ENCODE measurements at places on chromosomes 4 and X.

GRCh38 chr4:63607169-63607872, 801.9 kb downstream of the TECRL start:
- no peak for DNase-seq

- DNase-seq, result no peak
Measured at GRCh38 chr4:168605411-168605810, 108.6 kb downstream of the PALLD start.

DNA sequence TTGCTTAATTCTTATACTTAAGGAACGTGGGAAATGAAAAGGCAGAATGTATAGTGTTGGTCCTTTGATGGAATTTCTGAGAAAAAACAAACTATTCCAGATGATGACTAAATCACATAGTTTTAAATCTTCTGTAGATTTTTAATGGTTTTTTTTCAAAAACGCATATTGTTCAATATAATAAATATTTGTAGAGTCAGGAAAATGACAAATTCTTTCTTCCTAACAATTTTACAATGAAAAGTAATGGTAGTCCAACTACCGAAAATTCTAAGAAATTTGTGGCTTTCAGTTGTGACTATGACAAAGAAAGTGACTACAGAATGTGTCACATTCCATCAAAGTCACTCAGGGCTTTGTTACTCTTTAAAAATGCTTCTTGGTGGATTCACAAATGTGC, 164.8 kb upstream of the PITX2 start:
- no peak for DNase-seq

DNA sequence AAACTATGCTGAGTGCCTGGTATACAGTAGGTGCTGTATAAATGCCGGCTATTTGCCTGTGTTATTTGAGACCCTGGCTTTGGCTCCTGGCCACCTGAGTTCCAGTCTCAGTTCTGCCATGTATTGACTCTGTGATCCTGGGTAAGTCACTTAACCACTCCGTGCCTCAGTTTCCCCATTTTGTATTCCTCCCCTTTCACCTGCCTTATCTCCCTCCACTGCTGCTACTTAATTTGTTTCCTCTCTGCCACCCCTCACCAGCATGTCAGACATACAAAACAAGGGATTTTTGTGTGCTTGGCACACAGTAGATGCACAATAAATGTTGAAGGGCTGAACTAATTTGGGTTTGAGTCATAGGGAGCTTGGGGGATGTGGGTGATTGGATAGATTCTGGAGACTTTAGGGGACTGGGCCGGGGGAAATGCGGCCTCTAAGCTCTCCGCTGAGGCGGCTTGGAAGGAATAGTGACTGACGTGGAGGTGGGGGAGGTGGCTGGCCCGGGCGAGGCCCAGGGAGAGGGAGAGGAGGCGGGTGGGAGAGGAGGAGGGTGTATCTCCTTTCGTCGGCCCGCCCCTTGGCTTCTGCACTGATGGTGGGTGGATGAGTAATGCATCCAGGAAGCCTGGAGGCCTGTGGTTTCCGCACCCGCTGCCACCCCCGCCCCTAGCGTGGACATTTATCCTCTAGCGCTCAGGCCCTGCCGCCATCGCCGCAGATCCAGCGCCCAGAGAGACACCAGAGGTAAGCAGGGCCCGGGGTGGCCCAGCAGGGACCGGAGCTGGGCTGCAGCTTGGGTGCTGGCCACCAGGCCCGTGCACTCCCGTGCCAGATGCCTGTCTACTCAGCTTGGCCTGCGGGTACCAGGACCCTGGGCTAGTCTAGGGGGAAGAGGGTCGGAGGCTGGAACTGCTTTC, at the start of gene TIMP1:
TSS of gene TIMP1 (plus strand) at position 706 of the 917 bp plus-strand sequence. CDS start 980 bp downstream, outside the sequence.
- peak; percentile 71 for DNase-seq

GRCh38 chr4:45580334-45580733, 543.5 kb downstream of the GABRG1 start:
- DNase-seq, result no peak

DNA sequence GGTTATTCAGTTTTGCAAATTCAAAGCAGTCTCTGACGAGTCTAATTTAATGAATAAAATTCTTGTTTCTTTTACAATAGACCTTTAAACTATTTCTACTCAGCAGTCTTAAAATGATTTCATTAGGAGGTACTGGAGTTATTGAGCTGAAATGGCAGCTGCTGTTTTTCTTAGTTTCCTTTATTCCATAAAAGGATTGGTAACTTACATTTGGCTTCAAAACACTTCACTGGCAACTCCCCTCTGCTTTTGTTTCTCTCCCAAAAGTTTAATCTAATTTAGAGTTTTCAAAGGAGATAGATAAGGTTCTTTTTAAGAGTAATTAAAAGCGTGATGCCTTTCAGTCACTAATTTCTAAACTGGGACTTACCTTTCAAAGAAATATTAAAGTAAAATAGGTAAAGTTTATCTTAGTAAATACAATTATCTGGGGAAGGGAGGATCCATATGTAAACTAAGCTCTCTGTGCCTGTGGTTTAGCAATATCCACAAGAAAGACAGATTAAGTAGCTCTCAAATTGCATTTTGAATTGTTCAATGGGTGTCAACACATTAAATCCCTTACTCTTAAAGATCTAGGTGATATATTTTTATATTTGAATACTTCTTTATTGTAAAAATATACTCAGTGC, 17.1 kb upstream of the PCDH10 start:
- DNase-seq, result no peak

GRCh38 chr4:32840461-32841189, 2120.5 kb downstream of the PCDH7 start:
- no peak for DNase-seq

- DNase-seq, result no peak
Measured at GRCh38 chr4:182904211-182904761, 12.9 kb downstream of the DCTD start.

- no peak for DNase-seq
Measured at GRCh38 chrX:48540028-48540375, 488 bp downstream of the TBC1D25 start.

DNA sequence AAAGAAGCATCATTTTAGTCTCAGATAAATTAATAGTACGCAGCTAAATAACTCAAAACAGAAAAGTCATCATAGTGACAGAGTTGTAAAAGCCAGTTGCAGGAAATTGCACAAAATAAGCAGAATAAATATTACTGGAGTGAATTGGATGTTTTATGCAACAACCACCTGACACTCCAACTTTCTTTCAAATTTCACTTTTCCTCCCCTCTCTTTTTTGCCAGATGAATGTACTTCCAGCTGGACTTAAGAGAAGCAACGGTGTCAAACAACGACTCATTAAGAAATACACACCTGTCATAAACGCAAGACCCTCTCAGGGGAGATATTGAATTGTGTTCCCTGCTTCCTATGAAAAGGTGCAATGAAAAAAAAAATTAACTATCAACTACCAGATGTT, 120.2 kb upstream of the HCCS start:
- DNase-seq, result no peak

DNA sequence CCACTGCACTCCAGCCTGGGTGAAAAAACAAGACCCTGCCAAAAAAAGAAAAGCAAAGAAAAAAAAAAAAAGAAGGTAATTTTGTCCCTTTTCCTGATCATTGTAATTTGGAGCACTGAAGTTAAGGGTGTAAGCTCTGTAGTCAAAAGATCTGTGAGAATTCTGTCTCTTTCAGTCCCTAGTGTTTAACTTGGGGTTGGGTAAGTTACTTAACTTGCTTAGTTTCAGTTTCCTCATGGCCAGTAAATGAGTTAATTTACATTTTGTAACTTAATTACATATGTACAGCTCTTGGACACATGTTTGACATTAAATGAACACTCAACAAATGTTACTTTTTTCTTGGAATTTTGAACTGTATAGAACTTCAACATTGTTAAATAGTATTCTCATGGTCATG, 10.9 kb upstream of the UBE2K start:
- no peak for DNase-seq

GRCh38 chrX:136447308-136447707, 40.4 kb upstream of the BRS3 start:
- DNase-seq, result no peak

- DNase-seq, result no peak
Measured at GRCh38 chr4:170089274-170089667, 485 bp downstream of the AADAT start.

GRCh38 chrX:28693101-28693500, 105.9 kb downstream of the IL1RAPL1 start:
- no peak for DNase-seq

- no peak for DNase-seq
Measured at GRCh38 chr4:3766036-3766784, at the start of gene ADRA2C. Gene ADRA2C (plus strand): TSS chr4:3766385. CDS start chr4:3766607, 222 bp downstream.

- no peak for DNase-seq
Measured at GRCh38 chr4:29043411-29043810, 1676.8 kb upstream of the PCDH7 start.

- DNase-seq, result no peak
Measured at GRCh38 chr4:164847967-164848649, 28.9 kb upstream of the APELA start.

GRCh38 chr4:144518181-144518895, 127.6 kb upstream of the HHIP start:
- DNase-seq, result no peak
